ENCODE measurements at places on chromosomes 2 and 18. TPM values are rescaled to one million over a fixed set of nuclear protein-coding genes. Genes with fewer than 3 reads are reported as not detected.

- no peak for DNase-seq
Observed at GRCh38 chr2:84846041-84846663, 34.7 kb downstream of the TRABD2A start.

DNA sequence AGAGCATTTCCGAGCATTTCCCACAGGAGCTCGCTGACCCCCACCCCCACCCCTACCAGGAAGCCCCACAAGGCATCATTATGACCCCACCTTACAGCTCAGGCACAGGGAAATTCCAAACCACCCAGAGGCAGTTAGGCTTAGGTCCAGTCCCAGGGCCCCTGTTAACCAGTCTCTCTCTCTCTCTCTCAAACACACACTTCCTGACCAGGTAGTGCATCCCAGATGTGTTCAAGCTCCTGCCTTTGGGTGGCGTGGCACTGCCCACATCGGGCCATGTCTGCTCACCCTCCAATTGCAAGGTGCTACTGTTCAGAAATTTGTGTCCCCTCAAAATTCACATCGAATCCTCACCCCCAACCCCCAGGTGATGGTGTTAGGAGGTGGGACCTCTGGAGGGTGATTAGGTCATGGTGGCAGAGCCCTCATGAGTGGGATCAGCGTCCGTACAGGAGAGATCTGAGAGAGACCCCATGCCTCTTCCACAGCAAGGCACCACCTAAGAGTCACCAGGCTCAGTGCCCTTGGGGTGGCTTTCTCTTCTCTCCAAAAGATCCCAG, 8.8 kb downstream of the COPS9 start:
- DNase-seq = no peak

DNA sequence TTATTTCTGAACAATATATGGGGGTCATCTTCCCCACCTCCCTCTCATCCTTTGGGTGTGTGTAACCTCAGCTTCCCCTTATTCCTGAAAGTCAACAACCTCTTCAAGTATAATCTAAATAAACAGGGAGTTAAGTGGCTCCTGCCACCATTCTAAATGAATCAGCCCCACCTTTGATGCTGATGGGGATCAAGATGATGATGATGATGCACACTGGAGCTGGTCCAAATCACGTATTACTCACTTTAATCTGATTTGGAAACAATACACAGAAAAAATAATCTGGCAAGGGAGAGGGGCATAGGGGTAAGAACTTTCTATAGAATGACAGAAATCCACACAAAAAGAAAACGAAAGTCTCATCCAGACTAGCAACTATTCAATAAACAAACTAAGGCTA, 7.1 kb downstream of the ACVR1 start:
- DNase-seq = no peak

DNA sequence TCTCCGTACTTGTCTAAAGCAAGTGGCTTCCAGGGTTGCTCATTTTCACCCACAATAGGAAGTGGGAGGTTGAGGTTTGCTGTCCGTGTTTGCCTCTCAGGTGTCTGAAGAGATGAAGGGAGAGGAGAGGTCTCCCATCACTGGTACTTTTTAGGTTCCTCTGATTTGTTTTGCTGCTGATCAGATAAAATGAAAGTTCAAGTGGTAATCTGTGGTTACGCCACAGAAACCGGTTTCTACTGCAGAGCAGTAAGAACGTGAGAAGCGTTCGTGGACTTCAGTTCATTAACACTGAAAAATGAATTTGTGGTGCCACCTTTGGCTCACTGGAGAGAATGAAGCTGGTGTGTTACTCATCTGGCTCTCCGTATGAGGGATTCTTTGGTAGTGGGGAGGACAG, 118.2 kb downstream of the GBX2 start:
- no peak for DNase-seq

DNA sequence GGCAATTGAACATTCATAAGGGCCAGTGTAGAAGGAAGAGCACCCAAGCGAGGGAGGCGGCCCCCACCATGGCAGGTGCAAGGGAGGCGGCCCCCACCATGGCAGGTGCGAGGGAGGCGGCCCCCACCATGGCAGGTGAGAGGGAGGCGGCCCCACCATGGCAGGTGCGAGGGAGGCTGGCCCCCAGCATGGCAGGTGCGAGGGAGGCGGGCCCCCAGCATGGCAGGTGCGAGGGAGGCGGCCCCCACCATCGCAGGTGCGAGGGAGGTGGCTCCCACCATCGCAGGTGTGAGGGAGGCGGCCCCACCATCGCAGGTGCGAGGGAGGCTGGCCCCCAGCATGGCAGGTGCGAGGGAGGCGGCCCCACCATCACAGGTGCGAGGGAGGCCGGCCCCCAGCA, 24.7 kb upstream of the GPC1 start:
- DNase-seq = no peak

DNA sequence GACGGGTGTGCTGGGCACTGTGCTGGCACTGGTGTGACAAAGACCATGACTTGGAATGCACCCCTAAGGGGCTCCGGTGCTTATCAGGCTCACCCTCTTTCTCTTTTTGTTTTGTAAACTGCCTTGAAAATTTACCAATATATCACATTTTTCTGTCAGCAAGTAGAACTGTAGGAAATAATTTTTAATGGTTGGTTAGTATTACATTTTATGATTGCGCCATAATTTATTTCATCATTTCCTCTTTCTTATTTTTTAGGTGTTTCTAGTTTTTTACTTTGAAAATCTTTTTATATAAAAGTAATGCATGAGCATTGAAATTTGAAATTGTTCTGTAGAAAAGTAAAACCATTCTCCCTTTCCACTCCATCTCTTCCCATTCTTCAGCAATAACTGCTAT, 100.9 kb downstream of the MMADHC start:
- no peak for DNase-seq

GRCh38 chr2:133840761-133841160, 272.5 kb upstream of the NCKAP5 start:
- no peak for DNase-seq

- DNase-seq = no peak
Observed at GRCh38 chr2:52428224-52428623, 1339.4 kb upstream of the CHAC2 start.

GRCh38 chr2:185245806-185246205, 492.8 kb upstream of the FSIP2 start:
- DNase-seq = no peak

DNA sequence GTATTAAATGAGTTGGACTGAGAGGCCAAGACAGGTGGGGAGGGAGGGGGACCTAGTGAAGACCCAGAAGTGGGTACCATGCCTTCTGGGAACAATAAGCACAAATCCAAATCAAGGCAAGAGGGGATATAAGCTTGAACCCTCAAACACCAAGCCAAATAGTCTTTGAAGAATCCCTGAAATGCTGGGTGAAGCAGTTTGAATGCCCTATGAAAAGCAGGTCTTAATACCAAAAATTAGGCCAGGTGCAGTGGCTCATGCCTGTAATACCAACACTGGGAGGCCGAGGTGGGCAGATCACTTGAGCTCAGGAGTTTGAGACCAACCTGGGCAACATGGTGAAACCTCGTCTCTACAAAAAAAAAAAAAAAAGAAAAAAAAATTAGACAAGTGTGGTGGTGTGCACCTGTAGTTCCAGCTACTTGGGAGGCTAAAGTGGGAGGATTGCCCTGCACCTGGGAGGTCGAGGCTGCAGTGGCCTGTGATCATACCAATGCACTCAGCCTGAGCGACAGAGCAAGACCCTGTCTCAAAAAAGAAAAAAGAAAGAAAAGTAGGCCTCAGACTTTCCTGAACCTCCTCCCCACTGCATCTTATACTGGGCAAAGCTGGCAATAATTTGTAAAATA, 3.5 kb downstream of the PCBP1 start:
- no peak for DNase-seq

DNA sequence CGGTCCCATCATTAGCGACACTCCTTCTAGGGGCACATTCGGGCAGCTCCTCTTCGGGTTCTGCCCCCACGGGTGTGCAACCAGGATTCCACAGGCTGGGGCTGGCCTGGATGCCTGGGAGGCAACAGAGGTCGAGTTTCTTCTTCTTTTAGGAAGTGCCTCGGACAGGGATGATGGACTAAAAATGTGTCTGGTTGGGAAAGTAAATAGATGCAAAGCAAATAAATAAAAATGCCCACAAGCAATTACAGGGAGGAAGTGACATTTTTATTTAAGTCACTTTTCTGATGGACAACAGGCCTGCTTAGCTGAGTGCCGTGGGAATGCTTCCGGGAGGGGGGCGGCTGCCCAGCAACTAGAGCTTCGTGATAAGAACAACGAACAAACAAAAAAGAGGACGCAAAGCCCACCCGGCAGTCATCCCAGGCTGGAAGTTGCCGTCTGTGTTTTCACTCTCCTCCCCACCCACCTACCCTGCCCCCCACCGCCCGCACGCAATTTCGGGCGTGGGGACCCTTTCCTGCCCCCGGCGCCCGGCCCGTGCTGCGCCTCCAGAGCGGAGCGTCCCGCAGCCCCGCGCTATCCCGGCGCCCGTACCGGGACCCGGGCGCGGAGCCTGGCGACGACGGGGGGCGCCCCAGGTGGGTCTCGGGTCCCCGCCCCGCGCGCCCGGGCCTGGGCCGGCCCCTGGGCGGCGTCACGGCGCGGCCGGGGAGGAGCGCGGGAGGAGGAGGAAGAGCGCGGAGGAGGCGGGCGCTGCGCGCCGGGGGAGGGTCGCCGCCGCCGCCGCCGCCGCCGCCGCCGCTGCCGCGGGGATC, 412 bp upstream of the NCK2 start:
- DNase-seq = peak; percentile 72

GRCh38 chr2:240172071-240172895, 31.8 kb upstream of the OTOS start:
- DNase-seq = no peak

- DNase-seq = no peak
Observed at GRCh38 chr18:31942291-31942998, 483 bp downstream of the TRAPPC8 start.

The LCLAT1 gene
- total RNA-seq = 18.2 TPM

The SGPP2 gene
- total RNA-seq = 4.5 TPM

The ALK gene
- not detected for total RNA-seq
